ENCODE measurements at places on chromosomes 4 and X.

GRCh38 chrX:101071582-101071981 is 7.1 kb upstream of the TMEM35A start:
- DNase-seq, result no peak
- no peaks in the 10 kb centered on the region for H3K4me1 ChIP-seq
- no peaks in the 10 kb centered on the region for H3K27me3 ChIP-seq
- H3K4me3 ChIP-seq, result no peak overlapping the region
- H3K27ac ChIP-seq, result no peak overlapping the region

GRCh38 chr4:73816814-73817213 is 19.7 kb upstream of the CXCL6 start:
- peak overlapping the region; percentile 44 for H3K27ac ChIP-seq
- no peaks in the 10 kb centered on the region for H3K27me3 ChIP-seq
- DNase-seq, result peak; percentile 79
- no peaks in the 10 kb centered on the region for H3K36me3 ChIP-seq
- H3K4me1 ChIP-seq, result peaks cover 18% of the 10 kb centered on the region

- H3K36me3 ChIP-seq, result no peaks in the 10 kb centered on the region
- H3K4me1 ChIP-seq, result peaks cover 14% of the 10 kb centered on the region
- DNase-seq, result peak; percentile 86
- H3K4me3 ChIP-seq, result no peak overlapping the region
- H3K27me3 ChIP-seq, result no peaks in the 10 kb centered on the region
These were observed 49.5 kb downstream of the STX18 start for GRCh38 chr4:4492161-4492847.

DNA sequence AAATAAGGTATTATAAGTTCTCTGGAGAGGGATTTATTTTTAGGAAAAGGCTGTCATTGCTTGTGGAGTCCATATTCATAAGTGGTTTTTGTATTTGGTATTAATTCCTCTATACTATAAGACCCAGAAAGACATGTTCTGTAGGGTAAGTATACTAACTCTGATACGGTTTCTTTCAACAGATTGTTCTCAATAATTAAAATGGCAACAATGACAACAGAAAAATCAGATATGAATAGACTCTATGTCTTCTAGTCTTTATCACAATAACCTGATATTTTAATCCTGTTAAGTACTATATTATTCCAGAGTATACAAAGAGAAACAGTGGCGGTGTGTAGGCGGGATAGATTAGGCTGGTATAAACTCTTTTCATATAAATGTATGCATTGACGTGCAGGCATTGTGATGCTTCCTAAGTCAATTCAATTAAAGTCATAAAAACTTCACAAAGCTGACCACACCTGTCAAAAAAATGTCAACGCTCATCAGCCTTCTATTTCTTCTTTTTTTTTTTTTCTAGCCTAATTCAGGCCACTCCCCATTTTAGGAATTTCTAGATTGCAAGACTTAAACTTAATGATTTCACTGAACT is 150.4 kb downstream of the TRIML1 start:
- no peak overlapping the region for H3K27ac ChIP-seq
- no peaks in the 10 kb centered on the region for H3K27me3 ChIP-seq
- DNase-seq, result no peak
- H3K4me3 ChIP-seq, result no peak overlapping the region
- no peaks in the 10 kb centered on the region for H3K4me1 ChIP-seq

- peak; percentile 86 for DNase-seq
- H3K36me3 ChIP-seq, result no peaks in the 10 kb centered on the region
- peaks cover 33% of the 10 kb centered on the region for H3K4me1 ChIP-seq
These were observed 2.1 kb upstream of the APBB2 start for GRCh38 chr4:41216294-41217019.

DNA sequence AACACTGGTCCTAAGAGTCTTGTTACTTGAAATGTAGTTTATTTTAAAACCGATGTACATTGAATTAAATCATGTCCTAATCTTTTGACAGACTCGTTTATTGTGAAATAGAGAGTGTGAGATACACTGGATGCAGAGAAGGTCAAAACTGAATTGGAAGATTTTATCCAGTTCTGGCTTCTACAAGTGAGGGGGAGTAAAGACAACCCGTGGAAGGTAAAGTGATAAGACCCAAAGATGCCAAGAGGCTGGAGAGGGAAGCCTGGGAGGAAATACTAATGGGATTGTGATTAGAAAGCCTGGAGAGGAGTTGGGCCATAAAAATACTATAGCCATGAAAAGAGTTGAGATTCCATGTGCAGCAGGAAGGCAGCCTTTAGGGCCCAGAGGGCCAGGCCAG is 424.5 kb upstream of the NR3C2 start:
- H3K27me3 ChIP-seq, result no peaks in the 10 kb centered on the region
- H3K4me3 ChIP-seq, result no peak overlapping the region
- H3K27ac ChIP-seq, result no peak overlapping the region
- DNase-seq, result no peak
- H3K4me1 ChIP-seq, result no peaks in the 10 kb centered on the region
- H3K36me3 ChIP-seq, result no peaks in the 10 kb centered on the region

DNA sequence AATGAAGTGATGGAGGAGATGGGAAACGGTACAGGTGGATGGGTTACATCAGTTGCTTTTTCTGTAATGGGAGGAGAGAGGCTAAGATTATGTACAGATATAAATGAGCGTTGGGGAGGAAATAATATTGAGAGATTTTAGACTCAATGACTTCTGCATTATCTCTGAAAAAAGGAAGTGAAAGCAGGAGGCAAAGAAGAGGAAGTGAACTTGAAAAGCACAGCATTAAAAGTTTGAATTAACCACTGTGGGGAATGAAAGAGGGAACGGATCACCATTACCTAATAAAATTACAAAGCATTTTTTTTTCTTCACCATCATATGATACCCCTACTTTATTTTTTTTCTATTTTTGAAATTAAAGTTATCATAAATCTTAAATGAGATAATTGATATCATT is 1025.5 kb downstream of the RPA4 start:
- no peak overlapping the region for H3K27ac ChIP-seq
- no peaks in the 10 kb centered on the region for H3K27me3 ChIP-seq
- no peaks in the 10 kb centered on the region for H3K36me3 ChIP-seq
- no peaks in the 10 kb centered on the region for H3K4me1 ChIP-seq
- DNase-seq, result no peak

Data from endothelial cell of umbilical vein (primary cell).